ENCODE measurements at places on chromosomes 7 and 10.

DNA sequence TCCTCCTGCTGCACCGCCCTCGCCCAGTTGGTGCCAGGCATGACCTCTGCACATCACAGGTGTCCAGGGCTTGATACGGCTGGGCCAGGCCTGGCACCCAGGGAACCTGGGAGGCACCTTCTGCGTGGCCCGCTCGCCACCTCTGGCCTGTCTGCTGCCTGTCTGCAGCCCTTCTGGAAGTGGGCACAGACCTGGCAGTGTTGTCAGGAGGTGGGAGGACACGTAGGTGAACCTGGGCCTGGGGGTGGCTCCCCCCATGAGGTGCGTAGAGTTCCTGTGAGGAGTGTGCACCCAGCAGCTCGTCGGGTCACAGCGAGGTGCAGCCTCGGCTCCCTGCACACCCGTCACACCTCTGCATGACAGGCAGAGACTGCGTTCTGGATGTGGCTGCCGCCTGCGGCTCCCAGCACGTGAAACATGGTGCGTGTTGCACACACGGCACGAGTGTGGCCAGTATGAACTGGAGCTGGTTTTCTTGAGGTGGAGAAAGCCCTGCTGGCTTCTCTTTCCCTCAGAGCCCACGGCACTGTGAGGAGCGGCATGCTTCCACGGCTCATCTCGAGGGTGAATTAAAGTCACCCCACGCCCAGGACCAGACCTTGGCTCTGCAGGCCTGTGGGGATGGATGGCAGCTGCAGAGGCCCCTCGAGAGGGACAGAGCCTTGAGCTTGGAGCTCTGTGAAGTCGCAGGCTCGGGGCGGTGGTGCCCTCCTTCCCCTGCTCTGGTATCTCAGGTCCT is 24.8 kb downstream of the INPP5A start:
- DNase-seq: no peak

GRCh38 chr7:47817917-47818316 is 130.3 kb downstream of the PKD1L1 start:
- DNase-seq: no peak

DNA sequence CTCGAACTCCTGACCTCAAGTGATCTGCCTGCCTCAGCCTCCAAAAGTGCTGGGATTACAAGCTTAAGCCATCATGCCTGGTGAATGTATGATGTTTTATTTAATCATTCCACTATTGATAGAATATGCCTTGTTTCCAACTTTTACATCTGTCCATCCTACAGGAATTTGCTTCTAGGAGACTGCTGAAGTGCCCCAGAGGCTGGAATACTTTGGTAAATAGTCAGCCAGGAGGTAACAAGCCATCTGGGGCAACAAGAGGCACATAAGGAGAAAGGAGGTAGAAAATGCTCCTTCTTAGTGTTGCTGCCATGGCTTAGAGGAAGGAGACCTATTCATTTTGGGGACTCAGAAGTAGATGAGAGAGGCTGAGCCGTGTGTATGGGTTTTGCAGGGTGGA is 14.8 kb downstream of the PLCE1 start:
- no peak for DNase-seq

- DNase-seq: peak; percentile 31
Measured at GRCh38 chr10:103696411-103697145, 158.8 kb downstream of the SH3PXD2A start.

GRCh38 chr10:108901781-108902618 is 1021.3 kb downstream of the XPNPEP1 start:
- DNase-seq: no peak

GRCh38 chr7:40551685-40552576 is 417.1 kb downstream of the SUGCT start:
- DNase-seq: no peak

GRCh38 chr10:31961277-31962074 is 32.8 kb upstream of the ARHGAP12 start:
- peak; percentile 21 for DNase-seq

GRCh38 chr7:147485660-147486210 is 1104.8 kb upstream of the C7orf33 start:
- DNase-seq: peak; percentile 88

DNA sequence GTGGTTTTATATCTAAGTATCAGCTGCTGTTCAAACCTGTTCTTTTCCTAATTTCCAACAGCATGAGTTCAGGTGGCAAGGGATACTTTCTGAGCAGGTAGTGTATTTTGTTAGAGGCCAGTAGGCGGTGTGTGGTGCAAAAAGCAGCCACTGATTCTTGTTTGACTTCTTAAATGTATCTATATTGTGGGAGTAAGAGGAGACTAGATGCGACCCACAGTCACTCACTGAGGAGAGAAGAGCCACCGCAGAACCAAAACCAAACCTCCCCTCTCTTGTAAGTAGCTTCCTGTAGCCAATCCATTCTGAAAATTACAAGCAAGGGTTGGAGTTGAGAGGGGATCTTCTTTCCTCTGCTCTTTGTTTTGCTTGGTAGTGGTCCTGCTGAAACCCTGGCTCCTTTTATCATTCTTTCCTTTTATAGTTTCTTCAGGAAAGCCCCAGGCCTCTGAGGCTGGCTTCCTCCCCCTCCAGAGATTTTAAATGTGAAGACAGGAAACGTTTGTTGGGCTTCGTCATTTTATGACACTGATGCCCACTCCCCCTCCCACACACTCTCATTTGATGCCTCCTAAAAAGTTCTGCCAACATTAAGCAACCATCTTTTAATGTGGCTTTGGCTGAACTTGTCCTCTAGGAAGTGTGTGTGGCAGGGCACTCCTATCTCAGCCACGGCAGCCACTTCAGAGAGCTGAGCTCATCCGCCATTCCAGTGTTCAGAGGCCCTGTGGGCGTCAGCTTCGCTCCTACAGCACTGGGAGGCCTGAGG is 566.0 kb downstream of the SUGCT start:
- DNase-seq: no peak

DNA sequence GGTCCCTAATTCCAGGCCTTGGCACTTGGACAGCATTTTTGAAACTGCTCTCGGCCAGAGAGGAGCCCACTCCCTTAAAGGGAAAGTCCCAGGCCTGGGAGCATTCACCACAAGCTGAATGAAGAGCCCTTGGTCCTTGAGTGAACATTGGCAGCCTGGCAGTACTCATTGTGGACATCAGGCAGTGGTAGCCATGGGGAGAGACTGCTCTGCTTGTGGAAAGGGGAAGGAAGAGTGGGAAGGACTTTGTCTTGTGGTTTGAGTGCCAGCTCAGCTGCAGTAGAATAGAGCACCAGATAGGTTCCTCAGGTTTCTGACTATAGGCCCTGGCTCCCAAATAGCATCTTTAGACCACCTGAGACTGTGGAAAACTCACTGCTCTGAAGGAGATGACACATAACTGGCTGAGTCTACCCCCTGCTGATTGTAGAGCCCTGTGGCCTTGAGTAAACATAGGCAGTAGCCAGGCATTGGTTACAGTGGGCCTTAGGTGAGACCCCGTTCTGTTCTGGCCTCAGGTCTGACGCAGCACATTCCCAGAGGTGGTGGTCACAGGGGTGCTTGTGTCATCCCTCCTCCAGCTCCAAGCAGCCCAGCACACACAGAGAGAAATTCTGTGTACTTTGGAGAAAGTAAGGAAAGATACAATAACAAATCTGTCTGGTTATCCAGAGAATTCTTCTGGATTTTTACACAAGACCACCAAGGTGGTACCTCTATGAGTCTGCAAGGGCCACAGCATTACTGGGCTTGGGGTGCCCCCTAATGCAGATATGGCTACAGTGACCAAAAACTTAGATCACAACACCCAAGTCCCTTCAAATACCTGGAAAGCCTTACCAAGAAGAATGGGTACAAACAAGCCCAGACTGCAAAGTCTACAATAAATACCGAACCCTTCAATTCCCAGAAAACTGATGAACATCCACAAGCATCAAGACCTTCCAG is 153.8 kb downstream of the GNAI1 start:
- no peak for DNase-seq

DNA sequence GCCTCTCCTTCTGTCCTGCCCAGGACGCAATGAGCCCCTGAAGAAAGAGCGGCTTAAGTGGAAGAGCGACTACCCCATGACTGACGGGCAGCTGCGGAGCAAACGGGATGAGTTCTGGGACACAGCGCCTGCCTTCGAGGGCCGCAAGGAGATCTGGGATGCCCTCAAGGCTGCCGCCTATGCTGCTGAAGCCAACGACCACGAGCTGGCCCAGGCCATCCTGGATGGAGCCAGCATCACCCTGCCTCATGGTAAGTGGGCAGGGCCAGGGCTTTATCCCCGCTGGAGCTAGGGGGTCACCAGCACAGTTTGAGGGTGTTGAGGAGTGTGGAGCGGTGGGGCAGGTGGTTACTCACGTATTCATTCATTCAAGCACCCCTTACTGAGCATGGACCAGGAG is 4.7 kb upstream of the ANKRD2 start:
- no peak for DNase-seq

DNA sequence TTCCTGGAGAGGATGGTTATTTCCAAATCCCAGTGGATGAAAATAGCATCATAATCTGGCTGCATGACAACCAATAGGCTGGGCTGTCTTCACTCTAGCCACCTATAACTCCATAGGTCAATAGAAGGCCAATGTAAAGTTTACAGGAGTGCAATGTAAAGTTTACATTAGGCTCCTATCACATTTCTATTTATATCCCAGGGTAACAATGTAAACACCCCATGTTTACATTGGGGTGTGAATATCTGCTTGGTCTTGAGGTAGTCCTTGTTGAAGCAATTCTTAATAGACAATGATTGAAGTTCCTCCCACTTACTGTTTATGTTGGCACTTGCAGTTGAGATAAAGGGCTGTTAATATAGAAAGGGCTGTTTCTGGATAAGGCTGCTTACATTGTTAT is 21.5 kb downstream of the CH25H start:
- DNase-seq: no peak

- no peak for DNase-seq
Measured at GRCh38 chr7:16755397-16755796, 1.8 kb downstream of the TSPAN13 start.

- DNase-seq: no peak
Measured at GRCh38 chr10:82242778-82243177, 367.8 kb downstream of the NRG3 start.

GRCh38 chr10:44116474-44116873 is 268.4 kb downstream of the CXCL12 start:
- no peak for DNase-seq

GRCh38 chr7:85004402-85004801 is 182.5 kb downstream of the SEMA3D start:
- no peak for DNase-seq

- DNase-seq: no peak
Measured at GRCh38 chr10:77849039-77849664, 77.4 kb downstream of the DLG5 start.

- DNase-seq: no peak
Measured at GRCh38 chr10:53619671-53620070, 847.1 kb upstream of the MBL2 start.

DNA sequence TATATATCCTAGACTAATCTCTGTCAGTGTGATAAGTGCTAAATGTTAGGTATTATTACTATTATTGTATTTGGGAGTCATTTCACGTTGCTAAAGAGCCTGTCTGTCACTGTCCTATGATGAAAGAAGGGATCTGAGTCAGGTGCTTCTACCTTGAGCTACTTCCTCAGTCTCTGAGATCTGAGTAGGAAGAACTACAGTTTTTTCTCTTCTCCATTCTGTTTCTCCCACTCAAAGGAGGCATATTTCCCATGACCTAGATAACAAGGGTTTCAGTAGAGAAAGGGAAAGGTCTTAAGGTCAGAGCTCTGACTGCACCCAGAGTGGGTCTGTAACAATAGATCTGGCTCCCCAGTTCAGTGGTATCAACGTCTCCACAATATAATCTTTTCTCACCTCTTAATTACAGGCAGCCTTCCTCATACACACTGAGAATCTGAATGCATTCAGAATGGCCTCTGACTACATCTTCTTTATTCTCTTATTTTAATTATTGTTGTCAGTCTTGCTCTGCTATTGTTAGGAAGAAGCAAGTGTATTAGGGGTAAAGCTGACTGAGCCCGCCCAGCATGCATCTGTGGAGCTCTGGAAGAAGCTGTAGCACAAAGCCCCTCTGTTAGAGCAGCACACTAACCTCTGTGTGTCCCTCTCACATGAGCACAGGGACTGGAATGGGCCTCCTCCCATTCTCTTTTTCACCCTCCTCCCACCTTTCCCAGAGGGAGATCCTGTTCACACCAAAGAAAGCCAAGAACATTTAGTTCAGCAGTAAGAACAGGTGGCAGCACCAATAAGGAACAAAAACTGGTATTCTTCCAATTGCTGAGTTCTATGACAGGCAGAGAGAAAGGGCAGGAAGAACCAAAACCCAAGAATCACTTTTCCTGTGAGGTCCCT is 38.1 kb downstream of the USP54 start:
- no peak for DNase-seq

DNA sequence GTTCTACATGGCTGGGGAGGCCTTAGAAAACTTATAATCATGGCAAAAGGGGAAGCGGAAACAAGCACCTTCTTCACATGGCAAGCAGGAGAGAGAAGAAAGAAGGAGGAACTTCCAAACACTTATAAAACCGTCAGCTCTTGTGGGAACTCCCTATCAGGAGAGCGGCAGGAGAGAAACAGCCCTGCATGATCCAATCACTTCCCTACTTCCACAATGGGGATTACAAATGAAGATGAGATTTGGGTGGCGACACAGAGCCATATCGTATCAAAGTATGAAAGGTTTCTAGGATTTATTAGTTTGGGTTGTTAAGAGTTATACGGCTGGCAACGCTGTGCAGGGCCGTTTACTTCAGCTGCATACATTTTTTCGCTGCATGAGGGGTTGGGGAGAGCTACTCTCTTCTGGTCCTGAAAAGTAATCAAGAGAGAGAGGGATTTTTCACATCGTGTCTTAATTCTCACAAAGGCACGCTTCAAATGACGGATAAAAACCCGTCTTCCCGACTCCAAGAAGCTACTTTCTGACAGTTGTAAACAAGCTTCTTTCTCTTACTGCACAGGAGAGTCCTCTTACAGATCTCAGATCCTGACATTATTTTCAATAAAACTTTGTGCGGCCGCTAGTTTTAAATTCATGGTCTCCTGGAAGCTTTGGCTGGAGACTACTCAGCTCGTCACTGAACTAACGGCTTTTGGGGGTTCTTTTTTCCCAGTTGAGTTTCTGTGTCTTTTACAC is 751 bp upstream of the GTPBP10 start:
- DNase-seq: peak; percentile 8

DNA sequence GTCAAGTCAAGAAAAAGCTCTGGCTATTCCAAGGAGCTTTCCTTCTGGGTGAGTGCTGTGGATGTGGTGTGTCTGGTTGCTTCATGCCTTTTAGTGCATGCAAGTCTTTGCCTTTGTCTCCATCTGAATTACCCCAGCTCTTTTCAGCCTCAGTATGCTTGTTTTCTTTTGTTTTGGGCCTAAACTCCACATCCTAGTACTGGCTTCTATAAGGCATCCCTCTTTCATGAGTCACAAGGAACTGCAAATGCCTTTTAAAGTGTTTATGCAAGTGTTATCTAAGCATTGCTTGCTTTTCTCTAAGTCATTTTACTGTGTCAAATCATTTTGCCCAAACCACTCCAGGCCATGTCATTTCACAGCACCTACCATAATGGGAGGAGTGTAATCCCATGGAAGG is 132.1 kb downstream of the PLCE1 start:
- no peak for DNase-seq

All from SHP77 treated with DMSO at 0.1 percent for 48 hours (cell line).